Thoracic aorta (tissue), 2 donors: ENCODE measurements at places on chromosomes 12 and 14.

- DNase-seq: no peak
Measured at GRCh38 chr12:18857656-18858055, 119.7 kb downstream of the CAPZA3 start.

GRCh38 chr14:51107801-51108200, 12.9 kb upstream of the TRIM9 start:
- DNase-seq: no peak

- DNase-seq: no peak
Measured at GRCh38 chr12:105166736-105167135, 59.2 kb downstream of the WASHC4 start.

- DNase-seq: no peak
Measured at GRCh38 chr14:22837114-22837749, 847 bp downstream of the MMP14 start.

- no peak for DNase-seq
Measured at GRCh38 chr12:54292083-54292930, 8.5 kb downstream of the NFE2 start.

DNA sequence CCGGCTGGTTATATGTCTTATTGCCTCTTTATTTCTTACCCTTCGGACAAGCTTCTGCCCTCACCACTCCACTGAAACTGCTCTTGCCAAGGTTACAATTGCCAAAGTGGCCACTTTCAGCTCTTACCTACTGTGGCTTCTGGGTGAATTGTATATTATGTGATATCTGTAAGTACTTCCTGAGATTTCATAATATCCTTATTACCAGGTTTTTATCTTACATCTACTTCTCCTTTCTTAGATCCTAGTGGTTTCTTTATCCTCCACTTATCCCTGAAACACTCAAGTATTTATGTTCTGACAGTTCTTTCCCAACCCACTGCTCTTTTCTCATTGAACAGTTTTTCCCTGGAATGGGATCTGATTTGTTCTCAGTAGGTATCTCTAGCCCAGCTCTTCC, 10.5 kb downstream of the CELA1 start:
- no peak for DNase-seq

- DNase-seq: no peak
Measured at GRCh38 chr14:50874757-50875156, 2.9 kb downstream of the ABHD12B start.

- no peak for DNase-seq
Measured at GRCh38 chr12:107115119-107115518, 21.8 kb upstream of the CRY1 start.

GRCh38 chr12:125683748-125684381, 618.6 kb downstream of the AACS start:
- no peak for DNase-seq

GRCh38 chr12:75480469-75480949, at the start of gene GLIPR1:
TSS of gene GLIPR1 (plus strand) at chr12:75480755. CDS start at chr12:75480881, 126 bp downstream.
- peak; percentile 73 for DNase-seq

- DNase-seq: no peak
Measured at GRCh38 chr12:51357374-51358047, 11.0 kb upstream of the CELA1 start.

GRCh38 chr12:103392722-103393121, 103.0 kb downstream of the C12orf42 start:
- no peak for DNase-seq

- DNase-seq: no peak
Measured at GRCh38 chr14:54220071-54220703, 176.6 kb upstream of the CDKN3 start.

- no peak for DNase-seq
Measured at GRCh38 chr14:105885561-105886320, 359.4 kb downstream of the TMEM121 start.

DNA sequence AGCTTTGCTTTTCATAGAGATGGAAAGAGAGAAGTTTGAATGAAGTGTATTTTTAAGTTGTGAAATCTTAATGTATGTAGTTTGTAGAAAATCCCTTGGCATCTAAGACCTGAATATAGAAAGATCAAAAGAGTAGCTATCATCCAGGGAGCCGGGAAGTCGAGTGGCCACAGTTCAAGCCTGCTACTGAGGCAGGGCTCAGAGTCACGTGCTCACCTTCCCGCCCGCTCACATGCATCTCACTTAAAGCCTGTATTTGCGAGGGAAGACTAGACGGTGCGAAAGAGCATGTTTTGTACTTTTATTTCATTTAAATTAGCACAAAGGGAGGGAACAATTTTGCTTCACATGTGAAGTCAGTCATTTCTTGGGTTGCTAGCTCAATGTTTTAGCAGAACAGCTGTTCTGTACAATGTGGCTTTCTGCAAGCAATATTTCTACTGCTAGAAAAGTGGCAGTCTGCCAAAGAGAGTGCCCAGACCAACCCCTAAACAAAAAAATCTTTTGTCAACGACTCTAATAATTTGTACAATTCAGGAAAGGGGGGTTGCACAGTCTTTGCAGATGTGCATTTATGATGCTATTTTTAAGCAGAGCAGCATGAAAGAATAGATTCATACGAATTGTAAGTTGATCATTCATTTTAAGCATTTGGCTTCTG, 290.7 kb downstream of the NPAS3 start:
- no peak for DNase-seq

DNA sequence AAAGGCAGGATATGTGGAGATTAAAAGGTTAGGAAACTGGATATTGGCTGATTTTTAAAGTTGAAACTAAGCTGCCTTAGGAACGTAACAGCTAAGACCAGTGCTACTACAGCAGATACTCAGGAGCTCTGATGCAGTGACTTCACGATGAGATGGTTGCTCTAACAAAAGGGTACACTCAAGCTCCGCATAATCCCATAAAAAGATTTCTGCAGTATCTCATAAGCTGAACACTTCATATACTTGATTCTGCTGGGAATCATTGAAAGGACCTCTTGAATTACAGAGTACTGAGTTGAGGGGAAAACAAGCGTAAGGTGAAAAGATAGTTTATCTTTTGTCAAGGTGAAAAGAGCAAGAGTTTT, 3.7 kb downstream of the RNF10 start:
- DNase-seq: no peak

GRCh38 chr12:23758608-23759007, 190.9 kb downstream of the SOX5 start:
- DNase-seq: no peak

GRCh38 chr12:85036733-85037132, 582 bp downstream of the LRRIQ1 start:
- DNase-seq: no peak

- no peak for DNase-seq
Measured at GRCh38 chr14:76977793-76978720, 50.5 kb downstream of the IRF2BPL start.

- no peak for DNase-seq
Measured at GRCh38 chr14:88247228-88247627, 75.8 kb downstream of the KCNK10 start.

DNA sequence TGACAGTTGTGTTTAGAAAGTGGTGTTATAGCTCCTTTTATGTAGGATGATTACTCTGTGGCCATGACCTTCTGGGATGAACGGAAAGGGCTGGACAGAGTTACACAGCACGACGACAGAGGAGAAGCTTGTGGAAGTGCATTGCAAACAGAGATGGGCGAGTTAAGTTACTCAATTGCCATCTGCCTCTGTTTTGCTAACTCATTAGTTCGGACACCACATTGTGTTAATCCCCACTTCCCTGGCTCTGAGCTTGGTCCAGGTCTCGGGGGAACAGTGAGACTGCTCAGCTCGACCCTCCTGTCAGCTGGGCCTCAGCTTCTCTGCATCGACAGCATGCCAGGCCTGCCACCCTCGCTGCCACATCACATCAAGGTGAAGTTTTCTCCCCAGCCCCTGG, 408.0 kb downstream of the ZFP36L1 start:
- DNase-seq: no peak

- DNase-seq: no peak
Measured at GRCh38 chr14:75875958-75876357, 105.8 kb downstream of the TGFB3 start.

- no peak for DNase-seq
Measured at GRCh38 chr12:7601406-7601805, 64.3 kb downstream of the APOBEC1 start.

DNA sequence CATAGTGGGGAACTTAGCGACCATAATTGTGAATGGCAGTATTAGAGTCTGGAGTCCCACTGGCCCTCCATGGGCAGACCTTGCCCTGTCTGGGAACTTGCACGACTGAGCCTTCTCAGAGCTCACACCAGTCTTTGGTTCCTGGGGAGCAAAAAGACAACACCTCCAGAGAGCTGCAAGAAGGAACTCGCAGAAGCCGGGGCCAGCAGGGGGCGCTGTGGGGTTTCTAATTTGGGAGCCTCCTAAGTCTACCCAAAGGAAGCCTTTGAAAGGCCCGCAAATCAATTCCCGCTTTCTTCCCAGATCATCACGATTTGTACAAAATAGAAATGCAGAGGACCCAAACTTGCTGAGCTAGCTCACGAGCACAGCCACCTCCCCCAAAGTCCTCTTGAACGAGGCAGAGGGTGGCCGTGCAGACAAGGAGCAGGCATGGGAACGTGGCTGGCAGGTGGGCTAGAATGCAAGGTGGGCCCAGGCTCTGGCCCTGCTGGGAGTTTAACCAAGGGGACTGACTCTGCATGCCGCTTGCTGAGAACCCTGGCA, 46.3 kb upstream of the FBXO21 start:
- DNase-seq: peak; percentile 5

- no peak for DNase-seq
Measured at GRCh38 chr14:78450669-78451318, 280.6 kb downstream of the NRXN3 start.

DNA sequence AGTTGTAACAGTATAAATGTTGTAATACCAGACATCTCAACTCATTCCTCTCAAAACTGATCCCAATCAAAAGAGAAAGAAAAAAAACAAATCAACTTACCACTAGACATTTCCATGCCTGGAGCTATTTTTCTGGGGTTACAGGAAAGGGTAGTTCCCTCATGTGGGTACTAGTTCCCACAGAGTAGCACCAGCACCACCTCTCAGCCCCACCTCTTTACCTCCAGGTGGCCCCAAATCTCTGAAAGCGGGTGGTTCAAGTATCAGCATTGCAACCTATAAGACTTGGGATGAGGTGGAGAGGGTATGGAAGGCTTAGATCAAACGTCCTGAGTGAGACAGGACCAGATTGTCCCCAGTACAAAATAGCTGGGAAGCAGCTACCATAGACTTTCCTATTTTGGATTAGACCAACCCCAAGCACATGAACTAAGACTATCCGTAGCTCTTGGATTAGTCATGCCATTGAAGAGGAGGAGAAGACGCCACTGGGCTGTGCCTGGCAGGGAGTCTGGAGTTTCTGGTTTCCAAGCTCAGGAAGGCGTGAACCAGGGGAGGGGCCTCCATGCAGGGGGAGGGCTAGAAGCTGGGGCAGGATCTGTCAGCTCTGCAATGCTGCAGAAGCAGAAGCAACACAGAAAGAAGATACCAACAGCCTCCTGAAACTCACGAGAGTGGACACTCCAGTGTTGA, at the start of gene SLC39A2:
Gene SLC39A2, plus strand, starts transcription at position 620 of the 693 bp plus-strand sequence. CDS start 154 bp downstream, outside the sequence.
- no peak for DNase-seq
